ENCODE measurements at places on chromosomes 1 and 21. TPM values are rescaled to one million over a fixed set of nuclear protein-coding genes. Genes with fewer than 3 reads are reported as not detected.

Gene FMN2
- 19.2 TPM for total RNA-seq

Gene CAMK1G
- total RNA-seq: 3.0 TPM

Gene GUCA2A
- not detected for total RNA-seq

Gene TPTE
- total RNA-seq: not detected

Gene FCRL5
- not detected for total RNA-seq

Gene IGSF5
- total RNA-seq: not detected

Gene MX2
- total RNA-seq: 346 TPM

Gene IVL
- not detected for total RNA-seq

Gene OR2M3
- not detected for total RNA-seq

Gene LCE2B
- total RNA-seq: not detected

Gene C4BPA
- not detected for total RNA-seq

Gene CTTNBP2NL
- total RNA-seq: 17.2 TPM
